ENCODE measurements at places on chromosomes 1 and 21. TPM values are rescaled to one million over a fixed set of nuclear protein-coding genes. Genes with fewer than 3 reads are reported as not detected.

DNA sequence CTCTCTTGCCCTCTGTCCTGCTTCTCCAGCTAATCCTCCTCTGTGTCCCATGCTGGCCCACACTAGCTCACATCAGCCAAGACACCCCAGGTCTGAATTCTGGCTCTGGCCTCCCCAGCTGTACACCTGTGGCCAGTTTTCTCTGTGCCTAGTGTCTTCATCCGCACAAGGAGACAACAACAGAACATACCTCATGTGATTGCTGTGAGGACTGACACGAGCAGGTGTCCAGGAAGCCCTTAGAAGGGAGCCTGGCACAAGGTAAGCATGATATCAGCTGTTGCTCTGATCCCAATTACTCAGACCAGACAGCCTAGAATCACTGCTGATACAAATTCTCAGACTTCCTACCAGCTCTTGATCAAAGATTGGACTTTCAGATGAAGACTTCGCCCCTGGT, 71.2 kb upstream of the GJB5 start:
- DNase-seq, result no peak

GRCh38 chr1:41319106-41319755, 42.0 kb upstream of the FOXO6 start:
- DNase-seq, result no peak

DNA sequence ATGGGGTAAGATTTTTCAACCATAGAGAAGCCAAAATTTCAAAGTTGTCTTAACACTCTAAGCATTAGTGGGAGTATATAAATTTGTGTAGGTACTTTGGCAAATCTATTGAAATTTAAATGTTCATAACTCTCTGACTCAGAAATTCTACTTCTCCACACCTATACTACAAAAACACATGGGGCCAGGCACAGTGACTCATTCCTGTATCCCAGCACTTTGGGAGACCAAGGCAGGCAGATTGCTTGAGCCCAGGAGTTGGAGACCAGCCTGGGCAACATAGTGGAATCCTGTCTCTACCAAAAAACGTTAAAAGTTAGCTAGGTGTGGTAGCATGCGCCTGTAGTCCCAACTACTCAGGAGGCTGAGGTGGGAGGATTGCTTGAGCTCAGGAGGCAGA, 41.3 kb upstream of the RAVER2 start:
- DNase-seq, result no peak

The MIXL1 gene
- total RNA-seq, result 0.40 TPM

DNA sequence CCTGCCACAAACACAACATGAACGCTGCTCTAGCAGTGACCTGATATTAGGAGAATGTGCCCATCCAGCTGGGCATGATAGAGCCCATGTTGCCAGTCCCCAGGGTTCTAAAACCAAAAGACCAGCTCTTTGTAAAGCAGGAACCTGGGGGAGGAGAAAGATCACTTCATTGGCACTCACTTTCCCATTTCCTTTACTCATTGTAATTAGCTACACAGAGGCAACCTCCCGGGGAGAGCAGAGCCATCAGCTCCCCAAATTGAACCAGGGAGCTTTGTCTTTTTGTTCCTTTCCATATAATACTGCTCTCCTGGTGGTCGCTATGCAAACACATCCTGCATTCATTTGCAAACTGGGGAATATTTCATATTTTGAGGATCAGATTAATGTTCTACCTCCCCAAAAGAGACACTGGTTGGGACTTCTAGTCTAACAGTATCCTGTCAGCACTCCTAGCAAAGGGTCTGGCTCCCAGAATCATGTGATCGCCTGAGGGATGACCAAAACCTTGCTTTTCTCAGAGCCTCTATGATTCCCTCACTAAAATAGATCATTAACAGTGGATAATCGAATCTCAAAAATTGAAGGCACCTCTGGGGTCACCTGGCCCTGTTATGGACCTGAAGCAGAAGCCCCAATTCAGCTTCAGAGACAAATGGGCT, 76.7 kb upstream of the CD1D start:
- DNase-seq, result no peak

- DNase-seq, result no peak
These were observed at the start of gene SLC6A9 for GRCh38 chr1:44031252-44032169. Gene SLC6A9 (minus strand): TSS chr1:44031462. CDS start chr1:44024277, 7,185 bp downstream.

DNA sequence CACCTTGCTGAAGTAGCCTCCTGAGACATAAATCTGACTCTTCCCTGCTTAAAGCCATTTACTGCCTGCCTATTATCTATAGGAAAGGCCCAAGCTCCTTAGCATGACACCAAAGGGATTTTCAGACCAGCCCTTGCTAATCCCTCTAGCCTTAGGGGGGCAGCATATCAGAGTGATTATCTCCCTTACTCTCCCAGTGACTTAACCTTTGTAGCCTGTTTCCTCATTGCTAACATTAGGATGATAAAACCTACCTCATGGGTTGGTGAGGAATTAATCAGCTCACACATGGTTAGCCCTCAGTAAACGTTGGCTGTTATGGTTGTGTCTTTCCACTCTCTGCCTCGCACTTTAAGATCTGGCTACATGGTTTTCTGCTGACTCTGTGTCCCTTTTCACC, 70.1 kb downstream of the ROR1 start:
- DNase-seq, result no peak

DNA sequence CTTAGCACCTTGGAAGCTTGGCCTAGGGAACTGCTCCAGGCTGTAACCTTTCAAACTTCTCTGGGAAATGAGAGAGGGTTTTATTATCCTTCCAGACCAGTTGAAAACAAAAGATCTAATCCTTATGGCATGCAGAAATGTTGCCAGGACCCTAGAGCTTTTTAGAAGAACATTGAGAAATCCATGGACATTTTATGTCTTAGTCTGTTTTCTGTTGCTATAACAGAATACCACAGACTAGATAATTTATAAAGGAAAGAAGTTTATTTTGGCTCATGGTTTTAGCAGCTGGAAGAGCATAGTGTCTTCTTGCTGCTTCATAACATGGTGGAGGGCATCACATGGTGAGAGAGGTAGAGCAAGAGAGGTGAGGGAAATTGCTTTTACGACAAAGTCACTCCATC, 25.8 kb downstream of the OSBPL9 start:
- DNase-seq, result no peak
